ENCODE measurements at places on chromosomes 11 and 22.

GRCh38 chr22:31556627-31557203 lies 60.4 kb downstream of the SFI1 start:
- no peak for DNase-seq

DNA sequence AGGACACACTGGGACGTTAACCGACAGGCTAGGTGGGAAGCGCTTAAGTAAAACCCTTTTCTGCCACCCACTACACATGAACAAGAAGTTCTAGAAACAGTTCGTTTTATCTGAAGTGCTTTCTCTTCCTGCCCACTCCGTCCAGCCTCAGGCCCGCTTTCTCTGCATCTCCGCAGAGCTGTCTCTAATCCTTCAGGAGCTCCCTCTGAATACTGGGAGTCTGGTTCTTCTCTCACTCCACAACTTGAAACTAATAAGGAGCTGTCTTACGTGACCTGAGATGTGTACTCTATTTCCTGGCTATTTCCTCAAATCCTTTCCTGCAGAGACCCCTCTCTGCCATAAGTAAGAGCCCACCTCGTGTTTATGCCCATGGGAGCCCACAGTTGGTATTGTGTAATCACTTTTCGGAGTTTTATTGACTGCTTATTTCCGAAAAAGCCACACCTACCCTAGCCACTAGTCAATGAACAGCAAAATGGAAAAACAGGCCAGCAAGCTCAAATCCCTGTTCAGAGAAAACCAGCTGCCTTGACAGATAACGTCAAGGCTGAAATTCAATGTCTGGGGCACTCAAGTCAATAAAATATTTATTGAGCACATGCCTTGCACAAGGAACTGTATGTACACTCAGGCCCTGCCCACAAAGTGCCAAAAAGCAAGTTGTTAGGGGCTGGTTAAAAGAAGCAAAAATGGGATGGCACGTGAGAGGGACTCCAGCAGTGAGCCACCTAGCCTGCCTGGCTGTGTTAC lies 4.9 kb downstream of the PC start:
- no peak for DNase-seq

- no peak for DNase-seq
Measured at GRCh38 chr11:94424011-94424410, 22.8 kb upstream of the GPR83 start.

GRCh38 chr11:8477151-8477550 lies 116.9 kb downstream of the STK33 start:
- no peak for DNase-seq

- no peak for DNase-seq
Measured at GRCh38 chr22:33918676-33919365, 1.5 kb downstream of the LARGE1 start.
